Stimulated activated CD8-positive, alpha-beta memory T cell treated with anti-CD3 and anti-CD28 coated beads, Interleukin-4, amount 100 ng/mL, for 1 hour (primary cell): ENCODE measurements at places on chromosomes 5 and 9.

GRCh38 chr5:173143567-173143966, 764 bp upstream of the BNIP1 start:
- DNase-seq: no peak

- no peak for DNase-seq
Observed at GRCh38 chr9:5549658-5550650, 39.6 kb downstream of the PDCD1LG2 start.

DNA sequence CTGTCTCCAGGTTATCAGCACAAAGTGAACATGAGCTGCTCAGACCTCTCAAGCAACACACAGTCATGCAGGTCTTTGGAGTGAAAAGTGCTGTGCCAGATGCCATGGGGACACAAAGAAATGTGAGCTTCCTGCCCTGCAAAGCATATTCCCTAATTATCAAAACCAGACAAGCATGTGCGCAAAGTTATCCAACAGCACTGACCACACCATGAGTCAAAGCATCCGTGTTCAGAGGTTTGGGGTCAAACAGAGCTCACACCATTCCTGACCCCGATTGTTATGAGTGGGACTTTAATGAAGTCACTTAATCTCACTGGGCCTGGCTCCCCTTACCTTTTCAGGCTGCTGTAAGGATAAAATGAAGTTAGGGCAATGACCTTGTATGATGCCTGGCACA, 138.5 kb downstream of the SLIT3 start:
- no peak for DNase-seq

GRCh38 chr5:177601126-177601525, 1.2 kb downstream of the B4GALT7 start:
- DNase-seq: no peak

GRCh38 chr5:53087621-53088121, 21.9 kb downstream of the MOCS2 start:
- no peak for DNase-seq

DNA sequence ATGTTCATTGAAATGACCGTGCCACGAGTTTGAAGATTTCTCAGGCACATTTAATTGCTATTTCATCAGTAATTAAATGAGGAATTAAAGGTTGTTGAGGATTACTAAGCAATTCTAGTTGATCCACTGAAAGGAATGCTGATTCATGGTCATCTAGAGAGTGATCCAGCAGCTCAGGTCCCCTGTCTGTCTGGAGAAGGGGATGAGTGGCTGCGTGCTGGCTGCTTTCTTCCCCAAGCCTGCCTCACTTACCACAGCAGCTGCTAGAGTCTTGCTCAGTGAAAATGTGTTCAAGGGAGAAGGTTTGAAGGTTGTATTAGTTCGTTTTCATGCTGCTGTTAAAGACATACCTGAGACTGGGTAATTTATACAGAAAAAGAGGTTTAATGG, 7.8 kb upstream of the TGFBI start:
- no peak for DNase-seq

GRCh38 chr9:128575916-128576315, 23.5 kb downstream of the SPTAN1 start:
- no peak for DNase-seq

GRCh38 chr5:170632985-170633234, 129.1 kb downstream of the KCNIP1 start:
- DNase-seq: peak; percentile 17

DNA sequence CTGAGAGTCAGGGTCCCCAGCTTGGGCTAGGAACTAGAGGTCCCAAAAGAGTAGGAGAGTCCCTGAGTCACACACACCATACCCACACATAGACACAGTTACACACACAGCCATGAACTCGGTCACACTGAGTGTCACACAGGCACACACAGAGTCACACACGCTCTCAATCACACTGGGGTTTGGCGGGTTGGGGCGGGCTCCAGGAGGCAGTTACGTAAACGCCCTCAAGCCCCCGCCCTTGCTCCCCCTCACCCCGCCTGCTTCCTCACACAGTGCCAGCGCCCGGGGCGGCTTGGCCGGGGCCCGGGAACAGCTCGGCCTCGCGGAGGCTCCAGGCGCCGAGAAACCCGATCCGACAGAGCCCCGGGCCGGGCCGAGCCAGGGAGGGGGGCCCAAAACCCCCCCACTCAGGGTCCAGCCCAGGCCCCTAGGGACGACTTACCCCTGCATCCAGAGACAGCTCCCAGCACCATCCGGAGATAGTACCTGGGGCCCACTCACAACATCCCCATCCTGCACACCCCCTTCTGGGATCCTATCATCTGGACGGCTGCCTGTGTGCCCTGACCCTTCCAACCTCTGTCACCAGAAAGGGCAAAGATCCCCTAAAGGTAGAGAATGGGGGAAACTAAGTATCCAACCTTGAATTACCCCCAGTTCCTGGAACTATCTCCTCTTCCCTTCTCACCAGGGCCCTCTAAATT, 3.5 kb upstream of the CNTFR start:
- no peak for DNase-seq

- DNase-seq: no peak
Observed at GRCh38 chr5:14172149-14172795, 29.1 kb downstream of the TRIO start.

GRCh38 chr5:174581479-174581878, 142.9 kb upstream of the MSX2 start:
- DNase-seq: no peak

GRCh38 chr9:93156475-93157008, 22.5 kb upstream of the NINJ1 start:
- DNase-seq: no peak

- no peak for DNase-seq
Observed at GRCh38 chr5:79229357-79230174, 6.4 kb upstream of the JMY start.

- no peak for DNase-seq
Observed at GRCh38 chr9:98256756-98257155, 1.3 kb upstream of the TBC1D2 start.

DNA sequence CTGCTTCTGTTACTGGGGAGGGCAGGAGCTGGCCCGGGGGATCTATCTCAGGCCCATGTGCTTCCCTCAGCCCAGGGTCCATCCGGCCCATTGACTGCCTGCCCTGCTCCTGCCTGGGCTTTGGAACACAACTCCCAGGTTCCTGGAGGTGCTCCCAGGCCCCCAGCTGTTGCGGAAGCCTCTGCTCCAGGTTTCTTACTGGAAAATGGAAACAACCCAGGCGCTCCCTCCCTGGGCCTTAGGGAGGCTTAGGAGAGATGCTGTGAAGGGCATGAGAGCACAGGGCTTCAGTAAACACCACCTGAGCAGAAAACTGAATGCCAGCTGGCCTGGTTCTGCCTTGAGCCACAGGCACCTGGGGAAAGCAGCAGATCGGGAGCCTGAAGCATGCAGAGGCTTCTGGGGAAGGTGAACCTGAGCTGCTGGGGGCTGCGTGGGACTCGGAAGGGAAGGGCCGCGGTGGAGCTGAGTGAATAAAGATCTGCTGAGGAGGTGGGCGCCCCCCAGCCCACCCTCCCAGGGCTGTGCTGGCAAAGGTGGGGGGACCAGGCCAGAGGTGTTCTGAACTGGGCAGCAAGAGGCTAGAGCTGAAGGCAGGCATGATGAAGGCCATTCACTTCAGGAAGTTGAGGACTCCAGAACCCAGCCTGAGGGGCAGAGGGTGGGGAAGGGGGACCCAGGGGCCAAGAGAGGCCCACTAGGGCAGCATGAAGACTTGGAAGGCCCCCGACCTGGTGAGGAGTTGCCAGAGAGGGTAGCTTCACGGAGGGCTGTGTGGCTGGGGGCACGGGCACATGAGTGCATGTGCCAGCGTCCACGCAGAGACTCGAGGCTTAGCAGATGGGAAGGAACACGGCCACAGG, 64.8 kb downstream of the SHB start:
- no peak for DNase-seq

- no peak for DNase-seq
Observed at GRCh38 chr5:64180661-64181343, 15.2 kb downstream of the RNF180 start.

DNA sequence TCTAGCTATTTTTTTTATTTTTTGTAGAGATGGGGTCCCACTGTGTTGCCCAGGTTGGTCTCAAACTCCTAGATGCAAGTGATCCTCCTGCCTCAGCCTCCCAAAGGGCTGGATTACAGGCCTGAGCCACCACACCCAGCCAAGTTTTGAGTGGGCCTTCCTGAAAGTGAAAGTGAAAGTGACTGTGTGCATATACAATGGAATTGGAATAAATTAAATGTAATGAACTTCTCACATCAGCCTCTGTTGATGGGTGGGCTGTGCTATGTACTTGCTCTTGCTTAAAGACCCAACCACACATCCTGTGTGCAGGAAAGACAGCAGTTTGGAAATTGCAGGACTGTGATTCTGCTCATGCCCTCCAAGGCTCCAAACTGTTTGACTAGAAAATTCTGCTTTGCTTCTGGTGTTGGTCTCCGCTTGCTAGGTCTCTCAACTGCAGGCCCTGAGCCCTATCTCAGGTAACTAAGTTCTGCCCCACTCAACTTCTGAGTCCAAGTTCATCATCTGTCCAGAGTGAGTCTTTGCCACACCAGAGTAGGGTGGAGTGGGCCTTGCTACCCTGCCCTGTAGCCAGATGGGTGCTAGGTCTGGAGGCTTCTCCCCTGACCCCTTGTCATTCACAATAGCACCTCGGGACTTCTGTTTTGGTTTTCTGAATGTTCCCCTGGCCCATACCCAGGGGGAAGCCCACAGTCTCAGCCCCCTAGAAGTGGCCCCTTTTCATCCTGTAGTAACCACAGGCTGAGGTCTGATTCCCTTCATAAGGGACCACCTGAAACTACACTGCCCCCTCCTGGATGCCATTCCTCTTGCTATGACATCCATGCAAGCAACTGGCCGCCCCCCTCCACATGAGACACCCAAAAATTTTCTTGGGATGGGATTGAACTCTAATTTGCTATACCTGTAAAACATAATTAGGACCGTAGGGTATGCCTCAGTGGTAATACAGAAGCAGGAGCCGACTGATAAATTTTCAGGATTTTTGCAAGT, 36.5 kb upstream of the RAD23B start:
- DNase-seq: no peak

- no peak for DNase-seq
Observed at GRCh38 chr5:42656651-42657015, 100.0 kb upstream of the CCDC152 start.

DNA sequence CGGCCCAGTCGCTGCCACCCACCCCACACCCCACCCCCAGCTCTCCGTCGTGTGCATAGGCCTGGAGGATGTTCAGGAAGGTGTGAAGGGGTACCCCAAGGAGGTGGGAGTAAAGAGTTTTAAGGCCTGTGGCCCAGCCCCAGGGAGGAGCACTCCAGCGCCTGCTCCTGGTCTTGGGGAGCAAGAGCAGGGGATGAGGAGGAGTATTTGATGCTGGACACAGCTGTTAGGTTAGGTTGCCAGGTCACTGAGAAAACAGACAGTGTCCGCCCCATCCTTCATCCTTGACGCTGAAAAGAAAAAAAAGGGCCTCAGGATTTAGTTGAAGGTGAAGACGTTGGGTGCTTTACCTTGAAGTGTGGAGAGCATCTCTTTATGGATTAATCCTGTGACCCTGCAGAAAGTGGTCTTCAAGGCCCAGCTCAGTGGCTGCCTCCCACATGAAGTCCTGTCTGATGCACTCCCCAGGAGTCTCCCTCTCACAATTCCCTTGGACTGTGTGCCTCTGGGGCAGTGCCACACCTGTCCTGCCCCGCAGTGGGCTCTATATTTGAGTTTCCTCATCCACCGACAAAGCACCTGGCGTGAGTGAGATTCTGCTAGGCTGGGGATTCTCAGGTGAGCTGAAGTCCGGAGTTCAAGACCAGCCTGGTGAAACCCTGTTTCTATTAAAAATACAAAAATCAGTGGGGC, 101.8 kb downstream of the SPRY4 start:
- DNase-seq: no peak

DNA sequence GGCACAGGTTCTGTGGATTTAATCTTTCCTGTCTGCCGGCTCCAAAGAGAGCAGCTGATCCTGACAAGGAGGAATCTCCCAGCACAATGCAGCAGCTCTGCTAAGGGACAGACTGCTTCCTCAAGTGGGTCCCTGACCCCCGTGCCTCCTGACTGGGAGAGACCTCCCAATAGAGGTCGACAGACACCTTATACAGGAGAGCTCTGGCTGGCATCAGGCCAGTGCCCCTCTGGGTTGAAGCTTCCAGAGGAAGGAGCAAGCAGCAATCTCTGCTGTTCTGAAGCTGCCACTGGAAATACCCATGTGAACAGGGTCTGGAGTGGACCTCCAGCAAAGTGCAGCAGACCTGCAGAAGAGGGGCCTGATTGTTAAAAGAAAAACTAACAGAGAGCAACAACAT, 630.2 kb upstream of the FTMT start:
- no peak for DNase-seq

DNA sequence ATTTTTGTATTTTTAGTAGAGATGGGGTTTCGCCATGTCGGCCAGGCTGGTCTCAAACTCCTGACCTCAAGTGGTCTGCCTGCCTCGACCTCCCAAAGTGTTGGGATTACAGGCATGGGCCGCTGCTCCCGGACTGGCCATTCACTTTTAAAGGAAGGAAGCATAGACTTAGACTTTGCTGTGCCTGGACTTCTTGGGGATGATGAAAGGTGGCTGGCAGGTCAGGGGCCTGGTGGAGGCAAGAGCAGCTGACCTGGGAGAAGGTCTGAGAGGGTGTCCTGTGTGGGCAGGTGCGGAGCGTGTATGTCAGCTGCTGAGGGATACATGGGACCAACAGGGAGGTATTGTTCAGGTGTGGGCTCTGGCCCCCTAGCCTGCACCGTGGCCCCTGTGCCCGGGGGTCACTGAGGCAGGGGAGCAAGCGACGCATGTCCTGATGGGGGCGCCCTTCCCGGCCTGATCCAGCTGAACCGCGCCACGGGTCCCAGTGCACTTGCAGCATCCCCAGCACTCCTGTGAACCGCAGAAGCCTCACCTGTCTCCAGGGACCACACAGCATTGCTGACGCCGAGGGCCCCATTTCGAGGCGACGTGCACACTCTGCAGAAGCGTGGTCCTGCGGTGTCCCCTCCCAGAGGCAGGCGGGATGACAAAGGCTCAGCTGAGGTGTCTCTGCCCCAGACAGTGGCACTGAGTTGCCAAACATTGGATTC, 23.1 kb downstream of the NDUFS6 start:
- DNase-seq: no peak

DNA sequence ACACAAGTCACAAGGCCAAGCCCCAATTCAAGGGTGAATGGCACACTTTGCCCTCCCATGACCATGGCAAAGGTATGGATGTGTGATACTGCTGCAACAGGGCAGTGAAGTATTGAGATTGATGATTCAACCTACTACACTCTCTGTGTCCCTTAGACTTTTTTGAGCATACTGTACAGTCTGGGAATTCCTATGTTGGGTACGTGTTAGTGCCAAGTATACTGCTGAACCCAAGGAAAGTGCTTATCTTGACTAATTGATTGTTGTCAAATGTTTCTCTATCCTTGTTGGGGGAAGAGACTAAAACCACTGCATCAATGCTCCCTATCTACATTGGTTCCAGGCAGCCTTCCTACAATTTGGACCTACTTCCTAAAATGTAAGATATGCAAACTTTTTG, 93.7 kb downstream of the NDFIP1 start:
- no peak for DNase-seq

GRCh38 chr9:134299883-134300282, 26.4 kb upstream of the RXRA start:
- no peak for DNase-seq

GRCh38 chr9:91191411-91192380, 170.0 kb downstream of the AUH start:
- no peak for DNase-seq

- DNase-seq: no peak
Observed at GRCh38 chr5:166677891-166678290, 1613.6 kb upstream of the WWC1 start.

- no peak for DNase-seq
Observed at GRCh38 chr5:174337276-174338184, 292.0 kb downstream of the NSG2 start.

GRCh38 chr9:99220011-99220410, 1.7 kb downstream of the ALG2 start:
- DNase-seq: no peak

- no peak for DNase-seq
Observed at GRCh38 chr5:66889524-66889923, 293.3 kb downstream of the MAST4 start.
